ENCODE measurements at places on chromosomes 12 and 14.
A peak's percentile ranks its signal among the peaks of the same experiment; 100 is the strongest.

DNA sequence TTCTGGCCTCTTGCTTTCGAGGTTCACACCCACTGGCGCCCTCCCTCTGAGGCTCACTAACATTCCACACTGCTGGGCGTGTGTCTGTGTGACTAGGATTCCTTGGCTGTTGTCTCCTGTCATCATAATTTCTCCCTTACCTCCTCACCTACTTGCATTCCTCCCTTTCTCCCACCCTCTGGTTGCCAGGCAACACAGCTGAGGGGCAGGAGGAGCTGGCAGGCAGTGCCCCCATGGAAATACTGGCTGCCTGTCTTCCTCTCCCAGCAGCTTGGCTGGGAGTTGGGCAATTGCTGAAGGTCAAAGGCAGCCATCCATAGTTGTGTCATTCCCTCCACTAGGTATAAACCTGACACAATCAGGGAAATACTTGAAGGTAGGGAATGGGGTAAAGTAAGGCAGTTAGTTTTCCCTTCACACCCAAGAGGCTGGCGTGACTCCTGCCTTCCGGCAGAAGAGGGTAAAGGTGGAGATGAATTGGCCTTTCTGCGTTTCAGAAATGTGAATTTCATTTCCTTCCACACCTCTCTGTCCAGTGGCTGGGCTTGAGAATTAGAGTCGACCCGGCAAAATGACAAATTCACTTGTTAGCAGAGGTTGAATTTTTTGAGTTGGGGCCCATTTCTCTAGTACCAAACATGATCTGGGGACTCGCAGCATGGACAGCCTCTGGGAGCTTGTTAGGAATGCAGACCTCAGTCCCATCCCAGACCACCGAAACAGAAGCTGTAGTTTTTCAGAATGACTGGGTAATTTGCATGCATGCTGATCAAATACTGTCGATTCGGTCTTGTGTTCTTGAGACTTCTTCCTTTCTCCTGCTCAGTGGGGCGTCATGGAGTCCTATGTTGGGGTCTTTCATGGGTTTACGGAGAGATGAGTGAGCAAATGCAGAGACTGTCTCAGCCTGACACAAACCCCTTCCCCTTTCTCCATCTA lies 24.3 kb upstream of the EMP1 start:
- DNase-seq, result no peak

GRCh38 chr12:72610342-72610741 lies 338.2 kb downstream of the TRHDE start:
- no peak for DNase-seq

GRCh38 chr12:103139876-103140275 lies 182.4 kb downstream of the ASCL1 start:
- no peak for DNase-seq

DNA sequence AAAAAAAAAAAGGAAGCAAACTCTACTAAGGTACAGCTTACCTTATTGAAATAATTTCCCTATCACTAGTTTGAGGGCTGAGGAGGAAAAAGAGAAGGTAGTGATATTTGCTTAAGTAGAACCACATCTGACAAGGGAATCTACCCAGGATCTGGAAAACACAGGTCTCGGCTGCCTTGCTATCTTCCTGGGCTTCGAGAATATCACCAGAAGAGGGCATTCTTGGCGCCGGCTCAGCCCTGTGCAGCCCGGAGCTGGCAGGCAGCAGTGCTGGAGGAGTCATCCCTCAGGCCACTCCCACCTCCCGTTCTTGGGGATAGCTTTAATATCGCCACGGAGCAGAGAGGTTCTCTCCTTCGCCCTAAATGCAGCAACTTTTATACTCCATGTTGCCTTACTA lies 1181.2 kb downstream of the VRK1 start:
- DNase-seq, result peak; percentile 60

DNA sequence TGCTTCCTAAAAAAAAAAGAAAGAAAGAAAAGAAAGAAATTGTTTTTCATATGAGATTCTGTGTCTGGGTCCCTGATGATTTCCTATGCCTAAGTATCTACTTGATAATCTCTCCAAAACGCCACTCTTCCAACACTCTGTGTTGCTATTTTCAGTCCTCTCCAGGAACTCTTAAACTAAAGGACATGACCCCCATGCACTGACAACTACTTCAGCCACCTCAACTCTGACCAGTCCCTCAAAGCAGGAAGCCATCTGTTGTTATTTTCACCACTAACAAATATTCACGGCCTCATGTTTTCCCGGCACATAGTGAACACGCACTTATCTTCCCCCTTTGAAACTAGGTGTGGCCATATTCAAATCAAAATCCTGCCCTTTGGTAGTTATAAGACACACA lies 259.3 kb downstream of the PPFIA2 start:
- DNase-seq, result no peak

GRCh38 chr12:48067250-48067938 lies 38.5 kb downstream of the SENP1 start:
- no peak for DNase-seq

DNA sequence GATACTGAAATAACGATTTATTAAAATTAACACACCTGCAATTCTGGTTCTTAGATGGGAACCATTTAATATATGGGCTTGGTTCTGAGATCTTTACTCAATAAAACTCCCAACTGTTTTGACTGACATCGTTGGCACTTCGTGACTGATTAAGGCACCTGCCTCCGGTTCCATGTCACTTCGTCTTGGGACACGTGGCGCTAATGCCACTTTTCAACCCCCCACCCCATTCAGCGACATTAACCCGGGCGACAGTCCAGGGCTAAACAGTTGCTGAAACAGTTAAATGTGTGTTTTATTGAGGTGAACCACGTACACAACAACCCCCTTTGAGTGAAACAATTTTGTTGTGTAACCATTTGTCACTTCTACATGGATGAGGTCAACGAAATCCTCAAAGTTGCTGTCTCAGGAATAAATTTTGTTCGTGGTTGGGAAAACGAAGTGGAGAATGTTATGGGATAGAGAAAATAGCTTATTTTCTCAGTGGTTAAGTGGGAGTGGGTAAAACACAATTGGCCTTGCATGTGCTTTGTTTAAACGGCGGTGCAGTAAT lies 9.9 kb upstream of the SLC38A2 start:
- no peak for DNase-seq

- peak; percentile 72 for DNase-seq
These were observed 741.8 kb downstream of the TMEM121 start for GRCh38 chr14:106268013-106268727.

DNA sequence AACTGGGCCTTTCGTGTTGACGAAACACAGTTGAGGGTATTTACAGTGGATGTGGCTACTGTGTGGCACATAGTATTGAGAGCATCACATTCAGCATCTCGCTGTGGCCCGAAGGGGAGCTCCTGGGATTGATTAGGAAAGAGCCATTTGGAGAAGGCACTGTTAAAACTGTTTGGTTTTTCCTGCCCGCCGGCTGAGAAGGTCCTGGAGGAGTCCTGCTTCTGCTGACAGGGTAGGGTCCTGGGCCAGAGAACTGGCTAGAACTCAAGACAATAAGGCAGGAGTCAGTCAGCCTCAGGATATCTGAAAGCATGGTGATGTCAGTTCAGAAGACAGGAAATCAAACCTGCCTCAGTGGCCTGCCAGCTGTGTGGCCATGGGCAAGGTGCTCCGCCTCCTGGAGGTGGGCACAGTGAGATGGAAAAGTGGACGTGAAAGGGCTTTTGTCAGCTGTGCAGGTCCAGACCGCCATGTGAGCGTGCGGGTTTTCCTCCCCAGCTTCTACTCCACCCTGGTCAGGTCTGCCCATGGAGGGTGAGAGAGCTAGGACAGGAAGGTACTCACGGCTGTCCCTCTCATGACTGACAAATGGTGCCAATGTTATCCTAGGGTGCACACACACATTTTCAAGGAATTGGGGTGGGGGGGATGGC lies 92.3 kb downstream of the NTF3 start:
- no peak for DNase-seq

DNA sequence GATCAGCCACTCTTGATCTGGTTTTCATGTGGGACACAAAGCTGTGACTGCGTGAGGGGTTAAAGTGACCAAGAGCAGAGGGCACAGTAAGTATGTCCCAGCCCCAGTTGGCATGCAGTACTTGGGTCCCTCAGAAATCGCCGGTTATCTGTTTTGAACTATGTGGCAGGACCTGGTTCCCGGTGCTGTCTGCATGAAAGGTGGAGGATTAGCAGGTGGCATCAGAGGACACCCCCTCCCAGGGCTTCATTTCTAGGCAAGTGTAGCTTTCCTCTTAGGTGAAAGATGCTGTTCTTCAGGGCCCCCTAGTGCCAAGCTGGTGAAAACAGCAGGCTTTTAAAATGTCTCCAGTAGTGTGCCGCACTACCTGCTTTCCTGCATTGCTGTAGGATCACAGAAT lies 57.1 kb downstream of the ATG14 start:
- DNase-seq, result peak; percentile 26

DNA sequence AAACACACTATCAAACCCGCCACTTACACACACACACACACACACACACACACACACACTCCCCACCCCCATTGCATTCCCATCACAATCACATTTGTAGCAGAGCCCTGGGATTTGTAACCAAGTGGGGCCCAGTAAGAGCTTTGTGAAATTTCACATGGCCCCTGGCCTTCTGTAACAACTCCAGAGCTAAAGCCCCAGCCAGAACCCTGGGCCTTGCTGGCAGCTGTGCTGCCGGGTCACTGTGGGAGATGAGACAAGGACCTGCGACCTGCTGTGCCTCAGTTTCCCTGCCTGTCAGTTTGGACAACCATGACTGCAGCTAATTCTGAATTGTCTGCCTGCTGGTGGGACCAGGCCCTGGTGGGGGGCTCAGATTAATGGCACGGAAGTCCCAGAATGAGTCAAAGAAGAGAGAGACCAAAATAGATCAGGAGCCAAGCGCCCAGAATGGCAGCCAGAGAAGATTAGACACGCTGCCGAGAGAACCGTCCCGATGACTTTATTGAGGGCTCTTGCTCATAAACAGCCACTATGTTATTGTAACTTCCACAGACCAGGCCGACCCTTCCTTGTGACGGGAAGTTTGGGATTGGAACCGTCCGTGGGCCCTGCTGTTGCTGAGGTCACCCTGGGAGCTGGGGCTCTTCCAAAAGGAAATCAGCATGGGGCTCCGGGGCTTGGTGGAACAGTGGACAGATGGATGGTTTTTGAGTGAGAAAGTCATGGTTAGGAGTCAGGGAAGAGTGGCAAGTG lies 123.1 kb downstream of the ZFP36L1 start:
- DNase-seq, result no peak

DNA sequence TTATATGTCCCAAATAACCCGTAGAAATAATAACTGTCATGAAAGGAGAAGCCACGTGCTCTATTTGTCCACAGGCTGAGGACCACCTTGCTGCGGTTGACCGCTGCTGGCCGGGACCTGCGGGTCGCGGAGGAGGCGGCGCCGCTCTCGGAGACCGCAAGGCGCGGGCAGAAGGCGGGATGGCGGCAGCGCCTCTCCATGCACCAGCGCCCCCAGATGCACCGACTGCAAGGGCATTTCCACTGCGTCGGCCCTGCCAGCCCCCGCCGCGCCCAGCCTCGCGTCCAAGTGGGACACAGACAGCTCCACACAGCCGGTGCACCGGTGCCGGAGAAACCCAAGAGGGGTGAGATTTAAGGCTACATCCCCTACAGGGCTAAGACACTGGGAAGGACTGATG lies 21.0 kb downstream of the RPGRIP1 start:
- no peak for DNase-seq

- no peak for DNase-seq
These were observed 3.1 kb downstream of the DYNLL1 start for GRCh38 chr12:120498870-120499515.

GRCh38 chr12:62606654-62607053 lies 140.0 kb downstream of the MON2 start:
- no peak for DNase-seq

- DNase-seq, result no peak
These were observed 484.8 kb downstream of the EGLN3 start for GRCh38 chr14:33465846-33466700.

DNA sequence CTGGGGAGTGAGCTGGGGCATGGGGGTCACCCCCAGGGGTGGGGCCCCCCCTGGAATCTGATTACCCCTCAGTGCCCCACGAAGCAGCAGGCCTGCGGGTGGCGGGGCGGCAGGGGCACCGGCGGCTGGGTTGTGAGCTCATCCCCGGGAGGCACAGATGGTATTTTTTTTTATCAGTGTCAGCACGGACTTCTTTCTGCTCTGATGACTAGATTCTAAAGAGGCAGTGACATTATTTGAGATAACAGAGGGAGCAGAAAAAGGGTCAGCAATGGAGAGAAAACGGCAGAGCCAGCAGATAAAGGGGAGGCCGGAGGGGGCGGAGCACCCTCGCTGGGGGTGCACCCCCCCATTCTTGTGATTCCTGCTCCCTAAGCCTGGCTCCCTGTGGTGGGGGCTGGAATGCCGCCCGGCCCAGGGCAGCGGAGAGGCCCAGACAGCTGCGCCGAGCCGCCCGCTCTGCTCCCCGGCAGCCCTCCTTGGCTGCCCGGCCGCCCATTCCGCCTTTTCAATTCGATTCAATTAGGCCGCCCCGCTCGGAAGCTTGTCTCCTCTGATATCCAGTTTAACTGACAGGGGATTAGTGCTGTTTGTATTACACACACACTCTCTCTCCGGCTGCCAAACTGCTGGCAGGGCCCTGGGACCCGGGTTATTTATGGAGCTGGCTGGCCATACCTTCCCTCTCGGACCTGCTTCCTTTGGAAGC lies 32.9 kb downstream of the MVK start:
- DNase-seq, result no peak

GRCh38 chr12:67854351-67854750 lies 134.9 kb upstream of the IFNG-AS1 start:
- no peak for DNase-seq

GRCh38 chr12:93819050-93819491 lies 141.9 kb downstream of the CRADD start:
- no peak for DNase-seq

DNA sequence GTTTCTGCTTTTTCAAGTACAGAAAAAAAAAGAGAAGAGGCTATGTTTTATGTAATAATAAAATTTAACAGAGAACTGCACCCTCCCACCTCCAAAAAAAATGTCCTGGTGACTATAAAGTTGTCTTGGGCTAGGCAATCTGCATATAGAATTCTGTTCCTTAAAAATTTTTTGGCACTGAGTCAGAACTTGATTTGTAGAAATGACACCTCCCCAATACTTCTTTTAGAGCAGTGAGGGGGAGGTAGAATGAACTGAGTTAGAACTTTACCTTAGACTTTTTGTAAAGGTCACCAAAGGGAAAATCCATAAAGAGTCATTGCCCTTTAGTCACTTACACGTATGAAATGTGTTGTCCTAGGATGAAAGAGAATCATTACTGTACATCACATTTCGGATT lies 80.0 kb downstream of the BTG1 start:
- DNase-seq, result no peak

- DNase-seq, result no peak
These were observed 25.5 kb downstream of the RASAL1 start for GRCh38 chr12:113109872-113110599.

DNA sequence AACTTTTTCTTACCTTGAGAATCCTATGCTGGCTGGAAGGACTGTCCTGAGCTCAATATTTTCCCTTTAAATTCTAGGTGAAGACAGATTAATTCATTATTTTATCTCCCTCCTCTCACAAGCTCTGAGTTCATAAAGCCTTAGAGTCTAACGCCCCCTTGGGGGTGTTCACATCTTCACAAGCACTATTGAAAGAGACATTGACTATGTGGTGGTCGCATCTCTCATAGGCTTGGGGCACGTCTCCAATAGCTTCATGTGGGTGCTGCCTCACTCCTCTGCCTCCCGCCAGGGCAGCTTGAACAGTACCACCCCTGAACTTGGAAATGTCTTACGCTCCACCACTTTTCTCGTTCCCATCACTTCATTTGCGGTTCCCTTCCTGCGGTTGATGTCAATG lies 106.2 kb downstream of the UNC79 start:
- no peak for DNase-seq

Data from stimulated activated CD8-positive, alpha-beta memory T cell treated with anti-CD3 and anti-CD28 coated beads, Interleukin-2, amount 100 ng/mL, for 1 hour (primary cell).